ENCODE measurements at places on chromosomes 11 and 22.

GRCh38 chr11:17313349-17314231, 37.1 kb downstream of the NUCB2 start:
- DNase-seq: no peak

- DNase-seq: no peak
These were observed 84.8 kb upstream of the SHANK2 start for GRCh38 chr11:71336996-71337754.

- DNase-seq: no peak
These were observed 1085.5 kb downstream of the BRD1 start for GRCh38 chr22:48742191-48742555.

DNA sequence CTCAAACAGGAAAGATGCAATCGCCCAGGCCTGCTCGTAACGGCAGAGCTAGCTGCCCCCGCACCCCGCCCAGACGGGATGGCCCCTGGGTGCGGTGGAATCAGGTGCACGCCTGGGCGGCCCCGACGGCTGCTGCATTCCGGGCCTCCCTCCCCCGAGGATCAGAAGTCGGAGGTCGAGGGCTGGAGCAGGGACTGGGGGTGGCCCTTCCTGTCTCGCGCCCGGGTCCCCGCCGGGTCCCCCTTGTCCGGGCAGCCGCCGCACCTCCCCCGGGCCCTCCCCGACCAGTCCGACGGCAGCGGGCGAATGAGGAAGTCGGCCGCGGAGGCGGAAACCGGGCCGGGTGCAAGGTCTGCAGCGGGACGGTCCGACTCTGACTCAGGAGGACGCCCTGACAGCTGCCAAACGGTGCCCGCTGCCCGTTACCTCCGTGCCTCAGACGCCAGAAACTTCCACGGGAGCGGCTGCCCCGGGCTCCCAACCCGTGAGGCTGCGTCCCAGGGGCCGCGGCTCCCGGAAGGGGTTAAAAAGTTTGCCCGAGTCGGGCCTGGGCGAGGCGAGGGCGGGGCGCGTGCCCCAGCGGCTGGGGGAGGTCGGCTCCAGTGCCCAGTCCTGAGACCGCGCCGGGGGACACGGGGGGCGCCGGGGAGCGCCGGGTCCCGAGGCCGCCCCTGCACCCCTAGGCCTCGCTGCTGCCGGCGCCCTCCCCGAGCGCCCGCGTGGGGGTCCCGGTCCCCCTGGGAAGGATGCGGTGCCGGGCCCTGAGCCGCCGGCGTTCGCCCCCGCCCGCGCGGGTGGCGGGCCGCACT, 663 bp downstream of the MYH9 start:
- peak; percentile 86 for DNase-seq

DNA sequence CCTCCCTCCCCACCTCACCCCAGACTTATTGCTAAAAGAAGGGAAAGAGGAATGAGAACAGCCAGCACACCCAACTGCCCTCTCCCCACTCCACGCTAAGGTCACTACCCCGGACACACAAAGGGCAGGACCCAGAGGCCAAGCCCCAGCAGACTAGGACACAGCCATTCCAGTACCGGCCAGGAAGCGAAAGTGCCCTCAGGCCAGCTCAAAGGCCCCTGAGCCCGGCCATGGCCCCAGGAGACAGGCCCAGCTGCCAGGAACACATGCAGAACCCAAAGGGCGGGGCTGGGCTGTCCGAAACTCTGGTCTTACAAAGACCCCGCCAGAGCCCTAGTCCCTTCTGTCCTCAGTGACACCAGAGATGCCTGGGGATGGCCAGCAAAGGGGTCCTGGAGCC, 5.5 kb downstream of the RCOR2 start:
- peak; percentile 49 for DNase-seq

- no peak for DNase-seq
These were observed 3.9 kb downstream of the JOSD1 start for GRCh38 chr22:38696606-38697424.

GRCh38 chr11:2791521-2792380, 92.0 kb upstream of the KCNQ1OT1 start:
- DNase-seq: peak; percentile 36

DNA sequence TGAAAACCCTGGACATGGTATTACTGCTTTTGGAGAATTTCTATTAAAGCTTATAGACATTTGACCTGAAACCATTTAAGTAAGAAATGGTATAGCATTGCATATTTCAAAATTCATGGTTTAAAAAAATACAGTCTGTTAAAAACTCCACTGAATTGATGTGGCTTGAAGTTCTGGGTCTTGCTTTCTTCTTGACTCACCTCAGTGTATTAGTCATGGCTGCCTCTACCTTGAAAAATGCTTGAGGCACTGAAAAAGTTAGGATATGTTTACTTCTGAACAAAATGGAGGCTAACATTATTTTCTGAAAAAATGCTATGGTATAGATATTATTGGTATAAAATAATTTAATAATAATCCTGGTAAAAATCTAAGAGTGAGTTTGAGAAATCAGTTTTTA, 349.2 kb downstream of the AASDHPPT start:
- no peak for DNase-seq

GRCh38 chr11:116792869-116793771, 1.4 kb upstream of the APOA5 start:
- no peak for DNase-seq

DNA sequence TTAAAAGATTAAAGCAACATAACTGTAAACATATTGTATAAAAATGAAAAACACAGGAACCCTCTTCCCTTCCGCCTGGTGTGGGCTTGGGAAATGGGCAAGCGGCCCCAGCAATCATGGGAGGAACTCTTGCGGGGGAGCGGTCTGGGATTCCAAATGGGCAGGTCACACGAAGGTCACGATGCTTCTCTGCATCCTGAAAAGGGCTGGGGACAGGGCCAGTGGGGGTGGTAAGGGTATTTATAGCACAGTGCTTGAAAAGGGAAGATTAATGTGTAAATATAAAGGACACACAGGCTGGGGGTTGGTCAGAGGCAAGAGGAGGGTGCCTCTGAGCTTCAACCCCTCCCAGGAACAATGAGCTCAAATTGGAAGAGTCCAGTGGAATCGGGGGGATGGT, 46.9 kb upstream of the OR4B1 start:
- peak; percentile 75 for DNase-seq

GRCh38 chr11:121654843-121655536, 202.2 kb upstream of the SORL1-AS1 start:
- no peak for DNase-seq

- DNase-seq: no peak
These were observed 528.4 kb downstream of the METTL15 start for GRCh38 chr11:28636566-28636965.

DNA sequence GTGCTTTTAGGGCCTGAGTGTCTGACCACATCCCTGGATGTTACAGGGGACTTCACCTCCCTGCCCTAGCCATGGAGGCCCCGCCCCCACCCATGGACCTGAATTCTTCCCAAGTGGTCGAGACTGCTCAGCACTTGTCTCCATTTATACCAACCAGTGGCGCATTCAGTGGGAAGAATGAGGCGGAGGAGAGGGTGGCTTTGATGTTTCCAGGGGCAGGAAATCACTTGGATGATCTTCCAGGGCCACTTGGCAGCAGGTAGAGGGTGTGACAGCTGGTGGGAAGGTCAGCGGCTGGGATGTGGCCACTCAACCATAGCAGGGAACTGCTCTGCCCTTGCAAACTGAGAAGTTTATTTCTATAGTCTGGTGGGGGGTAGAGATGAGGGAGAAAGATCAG, 155.1 kb upstream of the BLID start:
- no peak for DNase-seq

- DNase-seq: no peak
These were observed 73.3 kb upstream of the AMPD3 start for GRCh38 chr11:10381736-10382135.

DNA sequence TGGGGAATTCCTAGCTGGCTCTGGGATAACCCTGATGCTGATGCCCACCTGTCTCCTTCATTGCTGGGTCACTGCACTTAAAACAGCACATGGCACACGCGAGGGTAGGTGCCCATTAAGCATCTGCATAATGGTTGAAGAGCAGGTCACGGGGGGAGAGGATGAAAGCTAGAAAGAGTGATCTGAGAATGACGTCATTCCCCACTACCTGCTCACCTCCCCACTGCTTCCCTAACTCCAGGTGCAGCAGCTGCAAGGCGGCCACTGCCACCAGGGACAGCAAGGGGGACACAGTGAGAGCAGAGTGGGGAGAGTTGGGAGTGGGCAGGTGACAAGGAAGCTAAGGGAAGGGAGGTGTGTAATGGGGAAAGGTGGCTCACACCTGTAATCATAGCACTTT, 27.0 kb downstream of the ADA2 start:
- no peak for DNase-seq

- DNase-seq: no peak
These were observed 19.7 kb upstream of the ARHGAP8 start for GRCh38 chr22:44732661-44733060.

DNA sequence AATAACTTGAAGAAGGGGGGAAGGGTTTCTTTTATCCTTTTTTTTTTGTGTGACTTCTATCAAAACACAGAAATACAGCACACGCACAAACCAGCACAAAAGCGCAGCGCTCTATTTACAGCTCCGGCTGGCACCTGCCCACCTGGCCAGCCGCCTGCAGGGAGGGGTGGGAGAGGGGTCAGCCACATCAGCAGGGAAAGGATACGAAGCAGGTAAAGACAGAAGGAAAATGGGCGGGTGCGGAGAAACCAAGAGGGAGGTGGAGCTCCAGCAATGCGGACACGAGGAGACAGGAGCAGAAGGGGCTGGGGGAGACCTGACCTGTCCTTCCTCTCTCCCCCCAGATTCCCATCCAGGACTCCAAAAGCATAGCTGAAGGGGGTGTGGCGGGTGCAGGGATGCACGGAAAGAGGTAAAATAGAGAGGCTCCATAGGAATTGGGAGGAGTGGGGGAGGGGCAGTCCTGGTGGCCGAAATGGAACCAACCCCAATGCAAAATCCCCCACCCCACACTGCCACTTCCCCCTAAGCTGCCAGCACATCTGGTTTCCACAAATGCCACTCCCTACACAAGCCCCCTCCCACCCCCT, 14.1 kb downstream of the CXCR5 start:
- DNase-seq: no peak

DNA sequence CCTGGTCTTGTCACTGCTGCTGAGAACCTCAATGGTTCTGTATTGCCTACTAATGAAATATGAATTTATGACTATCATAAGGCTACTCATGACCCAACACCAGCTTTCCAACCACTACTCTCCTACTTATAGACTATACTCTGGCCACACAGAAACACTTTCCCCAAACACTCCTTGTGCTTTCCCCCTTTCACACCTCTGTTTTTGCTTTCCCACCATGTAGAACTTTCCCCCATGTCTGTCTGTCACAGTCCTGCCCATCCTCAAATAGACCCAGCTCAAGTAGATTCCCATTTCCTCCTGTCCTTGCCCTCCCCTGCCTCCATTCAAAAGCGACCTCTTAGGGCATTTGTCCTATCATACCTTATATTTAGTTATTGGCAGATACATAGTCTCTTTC, 105.9 kb downstream of the ARFGAP2 start:
- no peak for DNase-seq

GRCh38 chr11:60204922-60205321, 22.0 kb upstream of the MS4A6A start:
- DNase-seq: no peak

- DNase-seq: no peak
These were observed 274.9 kb downstream of the FAM181B start for GRCh38 chr11:82458761-82459160.

- no peak for DNase-seq
These were observed 652.0 kb upstream of the CCDC90B start for GRCh38 chr11:83938148-83938547.

DNA sequence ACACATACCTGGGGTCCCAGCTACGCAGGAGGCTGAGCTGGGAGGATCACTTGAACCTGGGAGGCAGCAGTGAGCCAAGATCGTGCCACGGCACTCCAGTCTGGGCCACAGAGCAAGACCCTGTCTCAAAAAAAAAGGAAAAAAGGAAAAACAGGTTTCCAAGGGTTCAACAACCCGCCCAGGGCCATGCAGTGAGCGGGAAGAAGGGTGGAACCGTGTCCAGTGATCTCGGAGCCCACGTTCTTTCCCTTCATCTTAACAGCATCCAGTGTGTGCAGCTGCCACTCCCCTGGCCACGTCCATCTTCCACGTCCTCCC, 14.9 kb upstream of the LRP5 start:
- DNase-seq: no peak

- DNase-seq: no peak
These were observed 14.1 kb upstream of the SELENOH start for GRCh38 chr11:57727185-57727584.
